NCI-H460 (cell line): ENCODE measurements at places on chromosomes 7 and 10.

DNA sequence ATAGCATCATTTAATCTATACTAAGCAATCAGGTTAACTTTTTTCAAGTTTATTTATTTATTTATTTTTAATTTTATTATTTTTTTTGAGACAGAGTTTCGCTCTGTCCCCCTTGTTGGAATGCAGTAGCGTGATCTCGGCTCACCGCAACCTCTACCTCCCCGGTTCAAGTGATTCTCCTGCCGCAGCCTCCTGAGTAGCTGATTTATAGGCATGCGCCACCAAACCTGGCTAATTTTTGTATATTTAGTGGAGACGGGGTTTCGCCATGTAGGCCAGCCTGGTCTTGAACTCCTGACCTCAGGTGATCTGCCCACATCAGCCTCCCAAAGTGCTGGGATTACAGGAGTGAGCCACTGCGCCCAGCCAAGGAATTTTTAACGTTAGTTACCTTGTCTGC is 635 bp upstream of the MYPN start:
- no peak for DNase-seq

GRCh38 chr7:157427811-157428553 is 91.2 kb downstream of the DNAJB6 start:
- DNase-seq, result no peak

DNA sequence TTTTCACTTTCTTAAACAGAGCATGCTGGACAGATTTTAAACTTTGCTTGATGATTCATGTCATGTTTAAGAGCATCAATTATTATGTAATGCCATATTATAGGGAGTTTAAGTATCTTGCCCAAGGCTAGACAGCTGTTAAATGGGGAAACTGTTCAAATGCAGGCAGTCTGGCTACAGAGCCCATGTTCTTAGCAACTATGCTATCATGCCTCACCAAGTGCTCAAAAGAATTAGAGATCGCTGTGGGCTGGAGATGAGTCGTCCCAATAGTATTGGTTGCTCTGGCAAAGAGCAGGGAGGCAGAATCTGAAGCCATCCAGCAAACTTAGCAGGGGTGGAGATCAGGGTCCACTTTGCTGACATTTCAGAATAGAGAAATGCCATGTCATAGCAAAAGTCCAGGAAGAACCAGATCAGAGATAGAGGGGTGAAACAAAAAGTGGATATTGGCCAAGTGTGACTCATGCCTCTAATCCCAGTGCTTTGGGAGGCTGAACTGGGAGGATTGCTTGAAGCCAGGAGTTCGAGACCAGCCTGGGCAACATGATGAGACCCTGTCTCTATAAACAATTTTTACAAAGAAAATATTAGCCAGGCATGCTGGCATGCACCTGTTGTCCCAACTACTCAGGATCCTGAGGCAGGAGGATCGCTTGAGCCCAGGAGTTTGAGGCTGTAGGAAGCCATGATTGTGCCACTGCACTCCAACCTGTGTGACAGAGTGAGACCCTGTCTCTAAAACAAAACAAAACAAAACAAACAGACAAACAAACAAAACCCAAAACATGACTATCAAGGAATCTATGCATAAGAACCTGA is 57.8 kb downstream of the BAMBI start:
- no peak for DNase-seq

GRCh38 chr7:13106513-13106912 is 419.1 kb downstream of the ARL4A start:
- DNase-seq, result peak; percentile 58

DNA sequence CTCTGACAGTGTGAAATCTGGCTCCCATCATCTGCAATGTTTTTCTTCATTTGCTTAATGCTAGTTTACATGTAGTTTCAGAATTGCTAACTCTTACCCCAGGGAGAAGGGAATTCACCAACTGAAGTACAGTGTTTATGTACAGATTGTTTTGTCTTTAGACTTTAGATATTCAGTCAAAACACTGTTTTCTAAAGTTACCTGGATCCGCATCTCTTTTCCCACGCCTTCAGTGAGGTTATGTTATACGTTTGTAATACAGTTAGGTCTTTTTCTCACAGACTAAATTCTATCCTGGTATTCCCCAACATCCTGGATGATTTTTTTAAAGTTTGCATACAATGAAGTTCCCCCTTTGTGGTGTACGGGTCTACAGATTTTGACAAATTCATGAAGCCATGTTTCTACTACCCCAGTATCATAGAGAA is 3.2 kb upstream of the LYZL1 start:
- DNase-seq, result no peak

DNA sequence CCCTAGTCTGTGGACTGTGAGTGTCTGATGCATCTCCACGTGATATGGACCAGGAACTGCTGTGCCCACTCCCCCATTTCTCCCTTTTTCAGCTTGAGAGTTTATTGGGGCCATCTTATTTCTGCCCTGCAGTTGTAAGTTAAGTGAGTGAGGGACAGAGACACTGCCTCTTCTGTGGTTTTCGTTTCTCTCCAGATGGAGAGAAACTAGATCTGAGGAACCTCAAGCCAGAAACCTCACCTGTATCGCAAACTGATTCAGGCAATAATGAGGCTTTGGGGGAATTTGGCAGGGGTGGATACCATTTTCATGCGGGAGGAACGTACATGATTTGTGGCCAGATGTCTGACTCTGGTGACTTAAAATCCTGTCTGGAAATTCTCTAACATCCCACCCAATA is 641.7 kb downstream of the TNS3 start:
- no peak for DNase-seq

DNA sequence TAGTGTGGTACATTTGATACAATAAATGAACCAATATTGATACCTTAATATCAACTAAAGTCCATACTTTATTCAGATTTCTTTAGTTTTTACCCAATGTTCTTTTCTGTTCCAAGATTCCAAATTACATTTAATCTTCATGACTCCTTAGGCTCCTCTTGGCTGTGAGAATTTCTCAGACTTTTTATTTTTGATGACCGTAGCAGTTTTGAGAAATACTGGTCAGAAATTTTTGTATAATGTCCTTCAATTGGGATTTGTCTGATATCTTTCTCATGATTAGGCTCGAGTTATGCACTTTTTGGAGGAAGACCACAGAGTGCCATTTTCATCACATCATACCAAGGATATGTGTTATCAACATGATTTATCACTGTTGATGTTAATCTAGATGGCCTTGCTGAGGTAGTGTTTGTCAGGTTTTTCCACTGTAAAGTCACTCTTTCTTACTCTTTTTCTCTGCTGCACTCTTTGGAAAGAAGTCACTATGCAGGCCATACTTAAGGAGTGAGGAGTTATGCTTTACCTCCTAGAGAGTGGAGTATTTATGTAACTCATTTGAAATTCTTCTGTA is 12.9 kb upstream of the ENTPD1 start:
- DNase-seq, result no peak

GRCh38 chr10:52283174-52283573 is 30.9 kb upstream of the DKK1 start:
- DNase-seq, result no peak

- DNase-seq, result no peak
Measured at GRCh38 chr10:79201706-79202105, 132.9 kb downstream of the ZMIZ1 start.

DNA sequence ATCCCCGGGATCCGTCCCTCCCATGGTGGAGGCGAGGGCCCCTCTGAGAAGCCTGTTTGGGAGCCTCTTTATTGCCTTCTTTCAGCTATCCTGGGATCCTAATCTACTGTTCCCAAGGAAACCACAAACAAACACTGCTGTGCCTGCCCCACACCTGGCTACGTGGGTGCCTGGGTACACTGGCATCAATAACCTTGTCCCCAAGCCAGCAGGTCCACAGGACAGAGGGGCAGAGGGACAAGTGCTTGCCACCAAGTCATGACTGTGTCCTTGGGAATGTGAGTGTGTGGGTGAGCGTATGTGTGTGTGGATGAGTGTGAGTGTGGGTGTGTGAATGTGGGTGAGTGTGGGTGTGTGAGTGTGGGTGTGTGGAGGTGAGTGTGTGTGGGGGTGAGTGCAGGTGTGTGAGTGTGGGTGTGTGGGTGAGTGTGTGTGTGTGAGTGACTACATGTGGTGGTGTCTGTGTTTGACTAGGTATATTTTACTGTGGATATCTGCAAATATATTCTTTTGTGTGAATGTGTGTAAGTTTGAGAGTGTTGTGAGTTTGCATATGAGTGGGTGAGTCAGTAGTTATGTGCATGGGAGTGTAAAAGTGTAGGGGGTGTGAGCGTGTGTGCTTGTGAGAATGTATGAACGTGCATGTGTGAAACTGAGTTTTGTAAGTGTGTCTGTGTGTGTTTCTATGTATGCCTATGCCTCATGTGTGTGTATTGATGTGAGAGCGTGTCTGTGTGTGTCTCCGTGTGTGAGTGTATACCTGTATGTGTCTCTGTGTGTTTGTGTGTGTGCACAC is 96.1 kb downstream of the TNS3 start:
- no peak for DNase-seq

DNA sequence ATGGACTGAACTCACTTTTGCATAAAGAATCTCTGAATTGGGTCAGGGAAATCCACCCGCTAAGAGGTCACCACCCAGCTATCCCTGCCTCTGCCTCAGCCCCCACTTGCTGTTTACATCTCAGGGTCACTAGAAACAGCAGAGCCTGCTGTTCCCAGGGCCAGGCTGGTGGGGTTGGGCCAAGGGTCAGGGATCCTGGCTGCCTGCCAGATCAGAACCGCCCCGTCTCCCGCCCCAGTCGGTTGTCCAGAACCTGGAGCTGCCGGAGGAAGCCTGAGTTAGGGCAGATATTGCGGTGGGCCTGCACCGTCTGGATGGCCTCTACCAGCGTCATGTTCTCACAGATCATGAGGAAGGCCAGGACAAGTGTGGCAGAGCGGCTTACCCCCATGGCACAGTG is 17.0 kb upstream of the SAMD8 start:
- no peak for DNase-seq

GRCh38 chr7:147869456-147869855 is 721.1 kb upstream of the C7orf33 start:
- no peak for DNase-seq

- DNase-seq, result no peak
Measured at GRCh38 chr7:16299853-16300252, 121.5 kb downstream of the CRPPA start.

GRCh38 chr7:17557251-17557671 is 258.8 kb downstream of the AHR start:
- DNase-seq, result no peak

DNA sequence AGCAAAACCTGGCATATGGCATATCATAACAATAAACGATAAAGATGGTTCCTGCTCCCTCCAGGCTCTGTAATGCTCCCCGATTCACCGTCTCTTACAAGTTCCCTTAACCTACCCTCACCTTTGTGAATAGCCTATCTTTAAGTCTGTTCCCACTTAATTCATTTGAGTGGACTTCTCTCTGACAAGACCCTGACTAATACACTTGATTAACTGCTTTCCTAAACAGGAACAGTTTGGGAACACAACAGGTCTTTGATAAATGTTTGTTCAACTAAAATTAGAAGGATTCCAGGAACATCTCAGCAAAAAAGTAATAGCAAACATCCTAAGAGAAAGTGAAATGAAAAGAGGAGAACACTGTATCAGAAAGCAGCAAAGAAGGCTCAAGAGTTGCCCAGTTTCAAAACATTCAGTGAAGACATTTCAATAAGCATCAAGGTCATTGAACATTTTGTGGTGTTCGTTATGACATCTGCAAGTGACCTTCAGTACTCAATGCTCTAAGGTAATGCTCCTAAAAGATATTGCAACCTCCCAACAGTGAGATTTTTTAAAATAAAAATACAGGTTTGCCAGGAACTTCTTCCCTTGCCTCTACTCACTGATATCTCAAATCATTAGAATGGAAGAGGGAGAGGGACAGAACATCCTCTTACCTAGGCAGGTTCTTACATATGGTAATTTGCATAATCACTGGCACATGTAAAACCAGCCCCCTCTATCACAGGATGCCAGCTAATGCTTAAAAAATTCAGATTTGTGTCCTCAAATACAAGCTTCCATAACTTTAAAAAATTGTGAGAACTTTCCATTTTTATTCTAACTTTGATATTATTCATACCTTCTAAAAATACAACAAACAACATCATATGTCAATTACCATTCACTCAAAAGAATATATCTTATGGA is 11.4 kb upstream of the ARHGAP12 start:
- DNase-seq, result no peak

GRCh38 chr10:107214261-107214660 is 49.8 kb upstream of the SORCS1 start:
- DNase-seq, result no peak
